ENCODE measurements at places on chromosomes 11 and 22.
A peak's percentile ranks its signal among the peaks of the same experiment; 100 is the strongest.

GRCh38 chr11:76237000-76237649, 30.8 kb upstream of the WNT11 start:
- DNase-seq: no peak

GRCh38 chr11:29208117-29208516, 808.7 kb downstream of the KCNA4 start:
- DNase-seq: no peak

- DNase-seq: no peak
Observed at GRCh38 chr11:61826930-61827570, 1.1 kb upstream of the FADS2 start.

DNA sequence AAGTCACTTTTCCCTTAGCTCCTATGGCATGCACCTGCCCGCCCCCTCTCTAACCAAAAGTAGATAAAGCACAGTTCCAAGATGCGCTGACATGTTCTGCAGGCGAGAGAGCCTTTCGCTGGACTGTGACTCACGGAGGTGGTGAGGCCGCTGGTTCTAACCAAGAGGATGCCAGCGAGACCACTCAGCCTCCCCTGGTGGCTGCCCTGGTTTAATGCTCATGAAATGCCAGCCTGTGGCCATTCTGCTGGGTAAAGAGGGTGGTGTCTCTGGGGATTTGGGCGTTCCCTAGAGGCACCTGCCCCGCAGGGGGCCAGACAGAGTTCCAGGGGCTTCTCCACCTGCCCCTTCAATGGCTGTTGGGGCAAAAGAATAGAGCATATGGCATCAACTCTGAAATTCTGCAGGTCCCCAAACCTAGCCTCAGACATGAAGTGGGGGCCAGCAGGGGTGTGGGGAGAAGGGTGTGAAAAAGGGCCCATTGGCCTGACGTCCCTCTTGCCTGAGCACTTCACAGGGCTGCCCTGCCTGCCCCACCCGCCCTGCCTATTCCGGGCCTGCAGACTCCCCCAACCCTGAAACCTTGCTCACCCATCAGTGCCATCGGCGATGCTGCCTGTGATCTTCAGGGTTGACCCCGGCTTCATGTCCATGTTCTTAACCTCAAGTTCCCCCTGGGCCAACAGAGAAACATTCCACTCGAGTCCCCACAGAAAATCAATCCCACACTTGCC, 8.5 kb downstream of the LGALS2 start:
- DNase-seq: no peak

DNA sequence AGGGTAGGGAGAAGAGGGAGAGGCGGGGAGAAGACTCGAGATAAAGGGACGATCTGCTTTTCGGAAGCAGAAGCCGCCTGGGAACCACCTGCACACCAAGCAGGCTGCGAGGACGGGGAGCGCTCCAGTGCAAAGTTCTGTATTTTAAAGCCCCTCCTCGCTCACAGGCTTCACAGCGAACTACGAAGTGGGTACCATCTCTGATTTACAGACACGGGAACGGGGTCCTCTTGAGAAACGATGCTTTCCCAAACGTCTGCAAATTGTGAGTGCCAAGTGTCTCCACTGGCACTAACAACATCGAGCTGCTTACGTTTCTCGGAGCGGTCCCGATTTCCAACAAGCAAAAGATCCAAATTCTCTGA, 700 bp upstream of the STX3 start:
- DNase-seq: peak; percentile 8

DNA sequence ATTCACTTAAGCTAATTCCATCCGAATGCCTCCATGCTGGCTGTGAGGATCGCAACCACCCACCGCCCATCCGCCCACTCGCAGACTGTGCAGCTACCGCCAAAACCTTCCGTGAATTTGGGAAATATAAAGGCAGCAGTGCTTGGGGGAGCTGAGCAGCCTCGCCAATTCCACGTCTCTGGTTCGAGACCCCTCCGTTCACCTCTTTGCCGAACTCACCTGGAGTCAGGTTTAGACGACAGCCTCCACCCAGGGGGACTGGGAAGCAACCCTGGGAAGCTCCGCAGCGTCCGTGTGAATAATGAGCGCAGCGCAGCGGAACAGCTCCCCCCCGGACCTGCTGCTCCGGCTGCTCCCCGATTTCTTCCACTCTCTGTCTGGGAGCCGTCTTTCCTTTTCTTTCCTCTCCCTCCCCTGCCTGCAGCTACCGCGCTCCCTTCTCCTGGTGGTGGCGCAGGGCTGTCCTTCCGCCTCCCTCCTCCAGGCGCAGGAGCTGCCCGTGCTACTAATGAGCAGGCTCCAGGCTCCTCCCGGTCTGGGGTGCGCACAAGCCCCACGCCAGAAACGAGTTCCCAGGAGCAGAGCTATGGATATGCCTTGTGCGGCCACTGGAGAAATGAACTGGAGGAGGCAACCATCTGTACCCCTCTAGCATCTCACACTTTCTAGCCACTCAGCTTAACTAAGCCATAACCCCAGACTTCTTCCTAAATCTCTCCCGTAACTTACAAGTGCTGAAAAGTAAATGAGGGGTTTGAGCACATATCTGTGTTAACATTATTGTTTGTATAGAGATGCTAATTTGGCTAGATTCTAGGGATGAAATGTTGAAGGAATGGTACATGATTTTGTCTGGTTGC, 107.3 kb downstream of the XKR3 start:
- no peak for DNase-seq

DNA sequence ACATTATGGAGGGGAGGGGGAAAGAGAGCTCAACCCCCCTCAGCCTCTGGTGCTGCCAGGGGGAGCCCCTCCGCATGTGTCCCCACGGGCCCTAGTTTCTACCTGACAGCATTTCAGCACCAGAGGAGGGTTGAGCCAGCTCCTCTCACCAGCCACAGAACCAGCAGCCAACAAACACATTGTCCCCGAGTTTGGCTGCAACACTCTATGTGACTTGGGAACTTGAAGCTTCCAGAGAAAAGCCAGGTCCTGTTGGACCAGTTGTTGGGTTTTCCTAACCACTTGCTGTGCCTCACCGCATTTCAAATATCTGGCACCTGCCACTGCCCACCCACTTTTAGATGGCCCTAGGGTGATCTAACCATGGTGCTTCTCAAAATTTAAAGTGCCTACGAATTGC, 13.5 kb downstream of the TMA7B start:
- DNase-seq: no peak

GRCh38 chr11:2355000-2355644, 22.0 kb upstream of the CD81 start:
- DNase-seq: no peak

DNA sequence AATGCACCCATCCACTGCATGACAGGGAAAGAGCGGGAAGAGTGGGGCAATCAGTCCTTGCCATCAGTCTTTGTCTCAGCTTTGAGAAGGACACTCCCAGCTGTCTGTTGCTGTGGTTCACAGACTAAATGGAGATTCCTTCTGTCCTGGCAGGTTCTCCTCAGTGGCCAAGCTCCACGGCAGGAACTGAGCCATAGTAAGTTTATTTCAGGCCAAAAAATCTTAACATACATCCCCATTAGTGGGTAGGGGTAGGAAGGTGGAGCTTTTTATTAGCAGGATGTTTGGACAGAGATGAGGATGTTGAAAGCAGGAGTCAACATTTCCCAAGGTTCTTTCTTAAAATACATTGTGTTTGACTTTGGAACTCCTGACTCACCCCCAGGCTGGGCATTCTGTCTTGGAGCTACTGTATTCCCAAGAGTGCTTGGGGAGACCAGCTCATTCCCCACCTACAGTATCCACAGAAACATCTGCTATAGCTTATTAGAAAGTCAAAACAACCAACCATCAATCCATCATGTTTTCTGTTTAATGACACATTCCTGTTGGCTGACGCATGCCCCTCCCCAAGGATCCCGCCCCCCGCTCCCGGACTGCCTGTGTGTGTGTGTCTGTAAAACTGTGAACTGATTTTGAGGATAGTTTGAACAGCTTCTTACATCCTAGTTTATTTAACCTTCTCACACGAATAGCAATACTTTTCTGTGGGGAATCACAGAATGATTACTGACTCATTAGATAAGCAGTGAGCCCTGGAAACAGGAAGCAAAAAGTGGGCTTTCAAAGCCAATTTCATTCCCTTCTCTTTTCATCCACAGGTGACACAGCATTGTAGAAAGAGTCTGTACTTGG, 109.5 kb downstream of the CCDC81 start:
- peak; percentile 86 for DNase-seq

DNA sequence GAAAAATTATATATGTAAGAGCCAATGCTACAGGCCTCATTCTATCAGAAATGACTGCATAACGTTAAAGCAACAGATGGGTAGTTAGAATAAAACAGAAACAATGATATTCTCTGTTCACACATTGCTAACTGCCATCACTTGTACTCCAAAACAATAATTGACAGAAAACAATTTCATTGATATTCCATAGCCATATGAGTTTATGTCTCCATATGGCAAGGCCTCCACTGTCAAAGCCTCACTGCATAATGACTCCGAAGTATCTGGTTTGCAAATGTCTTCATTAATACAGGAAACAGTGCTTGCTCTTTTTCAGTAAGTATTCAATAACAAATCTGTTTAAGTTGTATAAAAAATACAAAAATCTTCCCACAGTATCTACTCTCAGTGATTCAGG, 9.9 kb downstream of the DDI1 start:
- DNase-seq: no peak

- no peak for DNase-seq
Observed at GRCh38 chr11:111714522-111714921, 51.7 kb downstream of the PPP2R1B start.

- no peak for DNase-seq
Observed at GRCh38 chr22:49300951-49301397, 526.7 kb downstream of the BRD1 start.

GRCh38 chr11:26985943-26986342, 8.0 kb upstream of the FIBIN start:
- no peak for DNase-seq

- DNase-seq: no peak
Observed at GRCh38 chr22:50303848-50304527, 3.5 kb downstream of the PLXNB2 start.

DNA sequence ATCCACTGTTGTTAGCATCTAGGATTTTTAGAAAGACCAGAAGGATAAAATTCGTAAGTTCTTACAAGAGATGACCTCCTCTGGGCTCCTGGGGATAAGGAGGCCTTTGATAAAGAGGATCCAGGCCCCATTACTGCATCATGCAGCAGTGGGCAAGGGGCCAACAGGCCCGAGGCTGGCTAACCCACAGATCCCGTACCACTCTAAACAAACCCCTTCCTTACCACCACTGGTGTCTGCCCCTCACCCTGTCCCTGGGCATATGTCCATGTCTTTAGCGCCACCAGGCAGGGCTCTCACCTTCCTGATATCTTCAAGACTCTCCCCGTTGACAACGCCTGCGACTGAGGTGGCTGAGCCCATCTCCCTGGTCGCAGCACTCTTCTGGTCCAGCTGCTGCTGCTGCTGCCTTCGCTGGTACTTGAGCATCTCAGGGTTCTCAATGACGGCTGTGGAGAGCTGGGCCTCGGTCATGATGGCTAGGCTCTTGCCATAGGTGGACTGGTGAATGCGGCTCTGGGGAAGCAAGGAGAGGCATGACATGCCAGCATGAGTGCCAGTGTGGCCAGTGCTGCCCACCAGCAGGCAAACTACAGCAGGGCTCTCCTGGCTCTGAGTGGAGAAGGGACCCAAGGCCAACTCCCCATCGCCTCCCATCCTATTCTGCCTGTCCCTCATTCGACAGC, 46.2 kb downstream of the HIRA start:
- no peak for DNase-seq

DNA sequence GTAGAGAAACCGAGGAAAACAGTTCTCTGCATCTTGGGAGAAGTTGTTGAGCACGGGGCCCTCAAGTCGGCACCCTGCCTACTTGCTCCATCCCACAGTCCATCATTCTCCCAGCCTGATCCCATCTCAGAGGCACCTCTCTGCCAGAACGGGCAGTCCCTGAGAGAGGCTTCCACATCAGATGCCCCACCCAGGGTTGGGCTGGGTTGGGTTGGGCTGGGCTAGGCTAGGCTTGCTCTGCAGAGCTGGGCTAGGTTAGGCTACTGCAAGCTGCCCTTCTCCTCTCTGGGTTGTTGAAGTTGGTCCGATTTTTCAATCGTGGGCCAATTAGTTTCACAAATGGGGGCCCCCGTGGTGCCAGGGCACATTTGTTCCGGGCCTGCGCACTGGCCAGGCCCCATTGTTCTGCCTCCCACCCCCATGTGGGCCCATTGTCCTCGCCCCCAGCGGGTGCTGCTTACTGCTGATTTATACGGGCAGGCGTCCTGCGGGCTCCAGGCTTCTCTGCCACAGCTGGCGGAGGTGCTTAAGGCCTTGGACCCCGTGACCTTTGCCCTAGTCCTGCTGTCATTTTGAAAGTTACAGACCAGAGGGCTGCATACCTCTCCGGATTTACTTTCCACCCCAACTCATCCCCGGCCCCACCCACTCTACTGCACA, 63.7 kb upstream of the NNMT start:
- DNase-seq: no peak

DNA sequence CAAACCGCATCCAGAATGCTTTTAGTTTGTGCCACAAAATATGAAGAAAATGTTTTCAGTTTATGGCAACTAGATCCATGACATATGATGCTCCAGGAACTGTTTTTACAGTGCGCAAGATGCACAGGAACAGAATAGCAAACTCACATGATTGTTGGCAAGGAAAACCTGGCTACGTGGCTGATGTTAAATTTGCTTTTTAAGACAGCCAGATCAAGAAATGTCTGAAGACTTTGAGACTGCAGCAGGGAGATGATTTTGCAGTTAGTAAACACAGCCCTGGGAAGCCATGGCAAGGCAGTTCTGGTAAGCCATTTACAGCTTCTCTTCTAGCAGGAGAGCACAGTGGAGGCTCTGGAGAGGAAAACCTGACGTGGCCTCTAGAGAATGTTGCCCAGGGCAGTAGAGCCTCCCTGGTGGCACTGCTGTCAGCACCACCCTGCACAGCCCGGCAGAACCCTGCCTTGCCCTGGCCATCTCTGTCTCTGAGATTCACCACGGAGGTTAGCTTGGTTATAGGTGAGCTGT, 69.8 kb upstream of the TNRC6B start:
- peak; percentile 48 for DNase-seq

DNA sequence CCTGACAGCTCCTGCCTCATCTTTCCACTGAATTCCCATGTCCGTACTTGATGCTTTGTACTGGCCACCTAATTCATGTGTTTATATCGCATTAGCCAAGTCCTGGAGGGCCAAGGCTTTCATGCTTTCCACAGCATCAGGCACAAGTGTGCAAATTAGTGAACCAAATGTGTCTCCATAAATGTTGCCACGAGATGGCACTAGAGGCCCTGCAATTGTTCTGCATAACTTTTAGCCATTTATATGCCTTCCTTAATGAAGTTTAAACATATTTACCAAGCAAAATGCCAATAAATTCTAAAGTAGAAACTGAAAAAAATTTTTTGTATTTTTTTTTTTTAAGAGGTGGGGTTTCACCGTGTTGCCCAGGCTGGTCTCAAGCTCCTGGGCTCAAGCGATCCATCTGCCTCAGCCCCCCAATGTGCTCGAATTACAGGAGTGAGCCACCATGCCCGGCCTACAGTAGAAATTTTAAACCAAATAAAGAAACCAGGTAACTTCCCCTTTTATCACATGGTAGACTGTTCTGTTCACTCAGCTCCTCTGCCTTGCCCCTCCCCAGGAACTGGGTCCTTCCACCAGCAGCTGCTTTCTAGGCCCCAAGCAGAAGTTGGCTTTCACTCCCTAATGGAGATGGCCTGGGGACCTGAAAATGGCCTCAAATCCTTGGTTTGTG, 20.8 kb upstream of the IL18BP start:
- DNase-seq: peak; percentile 59

- peak; percentile 65 for DNase-seq
Observed at GRCh38 chr11:124644426-124645280, 22.0 kb downstream of the TBRG1 start.

GRCh38 chr22:23218867-23219251, 38.5 kb downstream of the BCR start:
- peak; percentile 66 for DNase-seq

- DNase-seq: no peak
Observed at GRCh38 chr11:16191212-16191867, 165.0 kb downstream of the SOX6 start.
